Hematopoietic multipotent progenitor cell treated with erythropoietin and hydrocortisone succinate and interleukin-3 and kit ligand, for 15 days (in vitro differentiated cells): ENCODE measurements at places on chromosomes 11 and 22.

DNA sequence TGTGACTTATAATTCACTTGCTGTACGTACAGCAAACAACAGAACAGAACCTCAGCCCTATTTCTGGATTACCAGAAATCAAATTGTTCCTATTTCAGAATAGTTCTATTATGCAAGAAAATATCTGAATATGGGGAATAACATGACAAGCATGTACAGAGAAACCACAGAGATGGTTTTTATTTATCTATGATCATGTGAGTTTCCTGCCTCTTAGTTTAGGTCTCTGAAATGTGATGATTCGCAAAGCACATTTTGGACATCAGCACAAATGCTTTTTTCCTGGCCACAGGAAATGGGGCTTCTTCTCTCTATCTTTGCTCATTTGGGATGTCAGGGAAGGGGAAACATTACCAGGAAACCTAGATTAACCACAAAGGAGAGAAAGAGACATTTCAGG is 266.7 kb upstream of the CTSC start:
- DNase-seq = no peak

DNA sequence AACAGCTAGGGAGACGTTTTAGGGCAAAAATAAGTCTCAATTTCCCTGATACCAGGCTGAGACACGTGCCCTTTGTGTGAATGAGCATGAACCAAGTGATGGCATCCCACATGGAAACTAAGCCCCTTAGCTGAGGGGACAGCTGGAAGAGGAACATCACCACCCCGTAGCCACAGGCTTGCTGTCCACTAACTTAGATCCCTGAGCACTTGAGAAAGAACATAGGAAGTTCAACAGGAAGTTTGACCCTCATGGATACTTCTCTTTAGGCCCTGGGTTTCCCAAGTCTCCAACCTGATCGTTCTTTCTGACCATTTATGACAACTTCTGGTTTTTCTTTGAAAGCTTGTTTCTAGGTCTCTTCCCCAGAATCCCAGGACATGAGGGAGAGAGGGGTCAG is 11.6 kb upstream of the CKAP5 start:
- no peak for DNase-seq

DNA sequence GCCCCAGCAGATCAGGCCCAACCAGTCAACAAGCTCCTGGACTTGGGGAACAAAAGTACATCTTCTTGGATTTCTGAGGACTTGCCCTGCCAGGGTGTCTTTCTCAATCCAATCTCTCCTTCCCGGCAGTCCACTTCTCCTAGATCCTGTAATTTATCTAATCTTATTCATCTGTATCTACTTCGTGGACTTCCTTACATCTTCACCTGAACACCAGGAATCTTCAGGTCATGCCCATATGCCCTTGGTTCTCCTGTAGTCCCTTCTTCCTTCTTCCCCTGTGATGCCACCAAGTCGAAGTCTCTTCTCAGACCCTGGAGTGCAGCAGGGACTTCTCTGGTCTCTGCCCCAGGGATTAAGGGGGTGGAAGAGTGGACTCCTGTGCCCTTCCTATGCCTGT is 100.3 kb downstream of the ZNF280B start:
- DNase-seq = no peak

DNA sequence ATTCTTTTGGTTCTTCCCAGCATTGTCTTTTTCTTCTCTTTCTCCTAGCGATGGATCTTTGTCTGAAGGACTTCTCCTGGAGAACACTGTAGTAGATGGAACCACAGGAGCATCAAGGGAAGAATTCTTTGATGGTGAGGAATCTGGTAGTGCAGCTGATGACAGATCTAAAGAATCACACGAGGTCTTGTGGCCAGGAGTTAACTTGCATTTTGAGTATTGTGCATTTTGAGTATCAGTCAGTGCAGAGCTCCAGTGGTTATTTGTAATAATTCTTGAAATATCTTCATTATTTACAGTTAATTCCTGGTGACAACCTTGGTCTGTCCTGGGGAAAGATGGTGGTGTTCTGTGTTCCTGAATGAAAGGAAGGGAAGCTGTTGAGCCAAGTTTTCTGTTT is 14.5 kb upstream of the POGLUT3 start:
- DNase-seq = no peak

DNA sequence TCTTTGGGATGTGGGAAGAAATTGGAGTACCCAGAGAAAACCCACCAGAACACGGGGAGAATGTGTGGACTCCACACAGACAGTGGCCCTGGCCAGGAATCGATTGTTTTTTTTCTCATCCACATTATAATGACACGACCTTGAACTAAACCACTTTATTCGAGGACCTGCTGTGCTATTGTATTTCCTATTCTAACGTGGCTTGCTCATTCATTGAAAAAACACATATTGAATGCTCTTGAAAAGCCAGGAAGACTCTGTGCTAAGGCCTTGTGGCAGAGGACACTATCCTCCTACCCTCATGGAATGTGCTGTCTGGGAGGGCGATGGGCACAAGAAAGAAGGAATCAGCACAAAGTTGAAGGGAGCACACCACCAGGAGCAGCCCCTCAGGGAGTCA is 9.1 kb upstream of the SREBF2 start:
- no peak for DNase-seq

GRCh38 chr11:2892215-2892966 is 6.8 kb upstream of the CDKN1C start:
- DNase-seq = peak; percentile 21

GRCh38 chr11:108927791-108928545 is 263.1 kb downstream of the DDX10 start:
- DNase-seq = no peak

- no peak for DNase-seq
Observed at GRCh38 chr11:10092426-10092825, 201.6 kb downstream of the SBF2 start.

DNA sequence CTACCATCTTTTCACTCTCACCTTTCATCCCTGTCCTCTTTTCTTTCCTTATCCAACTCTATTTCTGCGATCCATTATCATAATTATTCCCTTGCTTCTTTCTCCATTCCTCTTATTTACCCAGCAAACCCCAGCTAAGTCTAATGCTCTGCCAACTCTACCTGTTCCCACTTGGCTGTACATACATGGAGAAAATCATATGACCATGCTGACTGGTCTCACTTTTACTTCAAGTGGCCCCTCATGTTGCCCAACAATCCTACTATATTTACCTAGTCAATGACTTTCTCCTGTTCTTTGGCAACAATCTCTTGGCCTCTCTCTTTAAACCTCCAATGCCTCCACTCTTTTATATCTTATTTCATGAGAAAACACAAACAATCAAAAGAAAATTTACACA is 94.1 kb downstream of the USP35 start:
- DNase-seq = no peak

DNA sequence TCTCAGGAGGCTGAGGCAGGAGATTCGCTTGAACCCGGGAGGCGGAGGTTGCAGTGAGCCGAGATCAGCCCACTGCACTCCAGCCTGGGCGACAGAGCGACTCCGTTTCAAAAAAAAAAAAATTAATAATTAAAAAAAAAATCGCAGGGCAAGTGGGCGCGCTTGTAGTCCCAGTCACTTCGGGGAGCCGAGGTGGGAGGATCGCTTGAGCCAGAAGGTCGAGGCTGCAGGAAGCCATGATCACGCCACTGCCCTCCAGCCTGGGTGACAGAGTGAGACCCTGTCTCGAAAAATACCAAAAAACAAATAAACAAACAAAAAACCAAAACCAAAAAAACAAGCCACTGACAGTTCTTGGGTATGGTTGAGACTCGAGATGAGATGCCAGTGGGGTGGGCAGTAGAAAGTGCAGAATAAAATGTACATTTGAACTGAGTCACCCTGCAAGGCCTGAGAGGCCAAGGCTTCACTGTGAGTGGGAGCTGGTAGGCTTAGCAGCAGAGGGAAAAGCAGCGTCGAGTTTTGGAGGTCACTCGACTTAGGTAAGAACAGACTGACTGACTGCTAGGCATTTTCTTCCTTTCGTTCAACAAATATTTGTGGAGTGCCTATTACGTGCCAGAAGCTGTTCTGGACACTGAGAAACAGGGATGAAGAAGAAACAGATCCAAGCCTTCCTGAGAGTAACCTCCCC is 635 bp upstream of the LDHA start:
- DNase-seq = no peak

DNA sequence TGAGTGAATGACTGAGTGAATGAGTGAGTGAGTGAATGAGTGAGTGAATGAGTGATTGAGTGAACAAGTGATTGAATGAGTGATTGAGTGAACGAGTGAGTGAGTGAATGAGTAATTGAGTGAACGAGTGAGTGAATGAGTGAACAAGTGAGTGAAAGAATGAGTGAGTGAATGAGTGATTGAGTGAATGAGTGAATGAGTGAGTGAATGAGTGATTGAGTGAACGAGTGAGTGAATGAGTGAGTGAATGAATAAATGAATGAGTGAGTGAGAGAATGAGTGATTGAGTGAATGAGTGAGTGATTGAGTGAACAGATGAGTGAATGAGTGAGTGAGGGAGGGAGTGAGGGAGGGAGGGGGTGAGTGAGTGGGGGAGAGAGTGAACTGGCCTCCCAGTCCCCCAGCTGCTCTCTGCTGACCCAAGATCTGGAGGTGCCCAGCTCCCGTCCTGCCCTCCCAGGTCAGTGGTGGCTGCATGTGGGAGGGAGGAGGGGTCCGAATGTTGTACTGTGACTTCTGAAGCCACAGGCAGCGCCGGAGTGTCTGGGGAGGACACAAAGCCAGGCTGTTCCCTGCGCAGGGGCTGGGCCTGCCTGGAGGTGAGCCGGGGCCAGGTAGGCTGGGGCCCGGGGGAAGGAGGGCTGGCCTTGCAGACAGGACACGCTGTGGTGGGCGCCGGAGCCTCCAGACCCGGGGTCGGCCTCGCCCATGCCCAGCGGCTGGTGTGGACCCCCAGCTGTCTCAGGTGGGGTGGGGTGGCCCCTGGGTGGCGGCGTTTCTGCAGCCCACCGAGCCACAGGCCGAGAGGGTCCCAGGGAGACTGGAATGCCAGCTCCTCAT is 17.8 kb upstream of the PIM3 start:
- DNase-seq = no peak

DNA sequence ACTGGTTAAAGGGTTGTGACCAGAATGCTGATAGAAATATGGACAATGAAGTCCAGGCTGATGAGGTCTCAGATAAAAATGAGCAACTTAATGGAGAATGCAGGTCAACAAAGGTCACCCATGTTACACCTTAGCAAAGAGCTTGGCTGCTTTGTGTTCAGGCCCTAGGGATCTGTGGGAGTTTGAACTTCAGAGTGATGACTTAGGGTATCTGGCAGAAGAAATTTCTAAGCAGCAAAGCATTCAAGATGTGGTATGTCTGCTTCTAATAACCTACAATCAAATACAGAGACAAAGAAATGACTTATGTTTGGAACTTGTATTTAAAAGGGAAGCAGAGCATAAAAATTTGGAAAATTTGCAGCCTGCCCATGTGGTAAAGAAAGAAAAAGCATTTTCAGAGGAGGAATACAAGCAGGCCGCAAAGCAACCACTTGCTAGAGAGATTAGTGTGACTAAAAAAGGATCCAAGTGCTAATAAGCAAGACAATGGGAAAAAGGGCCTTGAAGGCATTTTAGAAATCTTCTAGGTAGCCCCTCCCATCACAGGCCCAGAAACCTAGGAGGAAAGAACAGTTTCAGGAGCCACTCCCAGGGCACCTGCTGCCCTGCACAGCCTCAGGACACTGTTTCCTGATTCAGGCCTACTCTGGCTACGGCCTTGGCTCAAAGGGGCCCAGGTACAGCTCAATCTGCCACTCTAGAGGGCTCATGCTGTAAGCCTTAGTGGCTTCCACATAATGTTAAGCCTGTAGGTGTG is 41.3 kb downstream of the TNKS1BP1 start:
- no peak for DNase-seq

DNA sequence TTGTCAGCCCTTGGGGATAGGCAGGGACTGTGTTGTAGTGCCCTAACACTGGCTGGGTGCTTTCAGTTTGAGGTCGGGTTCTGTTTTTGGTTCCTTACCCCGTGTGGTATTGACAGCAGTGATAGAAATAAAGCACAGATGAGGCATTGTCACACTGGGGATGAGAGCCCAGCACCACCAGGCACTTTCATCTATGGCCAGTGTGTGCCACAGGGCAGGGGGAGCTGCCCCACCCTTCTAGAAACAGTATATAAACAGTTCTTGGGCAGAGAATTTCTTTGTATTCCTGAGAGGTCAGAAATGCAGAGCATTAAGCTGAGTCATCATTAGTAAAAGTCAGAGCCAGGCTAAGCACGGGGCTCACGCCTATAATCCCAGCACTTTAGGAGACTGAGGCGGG is 23.1 kb upstream of the CDC42EP2 start:
- DNase-seq = no peak

DNA sequence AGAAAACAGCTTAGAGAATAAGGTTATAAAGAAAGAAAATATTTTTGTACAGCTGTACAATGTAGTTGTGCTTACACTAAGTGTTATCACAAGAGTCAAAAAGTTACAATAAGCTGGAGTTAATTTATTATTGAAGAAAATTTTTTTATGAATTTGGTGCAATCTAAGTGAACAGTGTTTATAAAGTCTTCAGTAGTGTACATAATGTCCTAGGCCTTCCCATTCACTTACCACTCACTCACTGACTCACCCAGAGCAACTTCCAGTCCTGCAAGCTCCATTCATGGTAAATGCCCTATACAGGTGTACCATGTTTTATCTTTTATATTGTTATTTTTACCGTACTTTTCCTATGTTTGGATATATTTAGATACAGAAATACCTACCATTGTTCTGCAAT is 34.7 kb downstream of the GDPD4 start:
- no peak for DNase-seq

GRCh38 chr22:42645341-42645937 is 3.8 kb downstream of the CYB5R3 start:
- no peak for DNase-seq

DNA sequence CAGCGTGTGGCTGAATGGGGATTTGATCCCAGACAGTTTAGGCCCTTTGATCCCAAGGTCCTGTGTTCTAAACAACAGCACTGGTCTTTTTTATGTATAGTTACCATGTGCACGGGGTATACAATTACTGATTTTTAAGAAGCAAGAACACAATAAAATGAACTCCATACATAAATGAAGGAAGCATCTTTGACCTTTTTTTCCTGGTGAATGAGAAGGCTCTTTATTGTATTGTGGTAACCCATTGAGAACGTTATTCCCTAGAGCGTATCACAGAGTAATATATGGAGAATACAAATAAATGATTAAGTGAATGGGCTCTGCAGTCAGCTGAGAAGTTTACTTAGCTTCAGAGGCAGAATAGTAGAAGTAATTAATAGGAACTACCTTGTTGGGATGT is 563.6 kb downstream of the NTM start:
- no peak for DNase-seq

- DNase-seq = peak; percentile 31
Observed at GRCh38 chr11:77602381-77603088, 12.8 kb downstream of the AQP11 start.

- DNase-seq = no peak
Observed at GRCh38 chr11:9070749-9071491, 20.5 kb downstream of the SCUBE2 start.

DNA sequence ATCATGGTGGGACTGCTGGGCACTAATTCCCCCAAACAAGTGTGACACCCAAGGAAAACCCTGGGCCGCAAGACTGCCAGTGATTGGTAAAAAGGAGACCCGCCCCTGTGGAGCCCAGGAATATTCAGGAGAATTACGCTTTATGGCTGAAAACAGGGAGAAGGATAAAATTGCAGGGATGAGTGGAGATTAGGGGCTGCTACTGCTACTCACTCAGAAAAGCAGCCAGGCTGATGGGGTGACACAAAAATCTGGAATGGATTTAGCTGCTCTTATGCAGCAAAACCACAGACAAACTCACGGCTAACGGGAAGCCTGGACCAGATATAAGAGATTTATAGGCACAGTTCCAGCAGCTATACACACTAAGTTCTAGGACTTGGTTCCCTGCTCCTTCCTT is 4.4 kb upstream of the FBXO3 start:
- DNase-seq = no peak
